ENCODE measurements at places on chromosomes 1 and 21. TPM values are rescaled to one million over a fixed set of nuclear protein-coding genes. Genes with fewer than 3 reads are reported as not detected.

MARK1 gene
- total RNA-seq = 3.8 TPM

DNA sequence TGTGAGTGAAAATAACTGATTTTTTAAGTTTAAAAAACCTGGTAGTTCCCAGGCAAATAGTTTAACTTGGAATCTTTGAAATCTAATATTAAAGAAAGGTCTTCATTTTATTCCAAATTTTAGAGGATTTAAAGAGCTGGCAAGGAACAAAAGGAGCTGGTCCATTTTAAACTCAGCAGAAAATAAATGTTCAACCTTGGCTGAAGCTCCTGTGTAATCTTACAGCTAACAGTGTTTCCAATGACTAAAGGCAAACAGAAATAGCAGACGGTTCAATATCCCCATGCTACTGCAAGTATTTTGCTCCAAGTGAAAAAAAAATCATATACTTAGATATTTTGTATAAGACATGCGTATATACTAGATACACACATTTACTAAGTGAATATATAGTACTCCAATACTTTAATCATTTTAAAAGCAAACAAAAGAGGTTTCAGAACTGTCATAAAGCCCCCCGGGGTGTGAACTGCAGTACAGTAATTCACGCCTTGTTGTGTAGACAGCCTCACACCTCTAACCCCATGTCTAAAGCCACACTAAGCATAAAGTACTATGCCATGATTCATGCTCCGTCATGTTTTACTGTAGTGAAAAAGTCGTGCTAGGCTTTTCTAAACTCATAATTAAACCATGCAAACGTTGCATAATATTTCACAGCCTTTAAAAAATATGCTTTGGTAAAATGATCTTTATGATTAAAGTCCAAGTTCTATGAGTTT is 132.2 kb downstream of the CLIC6 start:
- H3K27ac ChIP-seq = no peak overlapping the region
- H3K36me3 ChIP-seq = peaks cover 66% of the 10 kb centered on the region
- no peak for DNase-seq
- H3K4me3 ChIP-seq = no peak overlapping the region
- H3K4me1 ChIP-seq = peaks cover 23% of the 10 kb centered on the region

GPR61 gene
- not detected for total RNA-seq

GRCh38 chr1:68751723-68752122 is 254.8 kb upstream of the DEPDC1 start:
- no peak overlapping the region for H3K27ac ChIP-seq
- no peaks in the 10 kb centered on the region for H3K4me1 ChIP-seq
- no peaks in the 10 kb centered on the region for H3K36me3 ChIP-seq

- peak overlapping the region; percentile 47 for H3K27ac ChIP-seq
- DNase-seq = peak; percentile 47
- no peaks in the 10 kb centered on the region for H3K27me3 ChIP-seq
- no peak overlapping the region for H3K4me3 ChIP-seq
Measured at GRCh38 chr1:23810818-23811540, 10.4 kb upstream of the GALE start.

FLG2 gene
- total RNA-seq = not detected

- no peak overlapping the region for H3K27ac ChIP-seq
- no peak for DNase-seq
- H3K4me1 ChIP-seq = peaks cover 25% of the 10 kb centered on the region
Measured at GRCh38 chr1:158199849-158200248, 19.2 kb downstream of the CD1D start.

DNA sequence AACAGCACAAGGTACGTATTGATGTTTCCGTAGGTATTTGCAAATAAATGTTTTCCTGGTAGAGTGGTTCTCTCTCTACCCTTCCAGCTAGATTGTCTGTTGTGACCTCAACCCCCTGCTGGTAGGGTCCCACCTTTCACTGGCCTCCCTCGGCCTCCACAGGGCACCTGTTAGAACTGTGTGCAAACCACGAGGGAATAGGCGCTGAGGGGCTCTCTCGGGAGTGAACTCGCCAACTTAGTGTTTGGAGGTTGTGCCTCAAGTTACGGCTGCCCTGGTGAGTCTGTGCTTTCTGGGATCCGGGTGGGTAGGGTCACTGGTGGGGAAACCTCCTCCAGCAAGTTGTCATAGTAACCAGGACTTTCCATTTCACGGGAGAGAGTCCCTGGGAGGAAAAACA is 204.7 kb upstream of the EDN2 start:
- no peaks in the 10 kb centered on the region for H3K27me3 ChIP-seq

All from activated B cell treated with CpG ODN at 0.5 μM for 24 hours (primary cell).